Natural killer cell treated with Interleukin-12 subunit alpha and Interleukin-12 subunit beta and Interleukin-15 and Interleukin-18, amount 100 ng/mL, for 72 hours (primary cell): ENCODE measurements at places on chromosomes 7 and 10. TPM values are rescaled to one million over a fixed set of nuclear protein-coding genes. Genes with fewer than 3 reads are reported as not detected.

Gene INPP5F
- 6.7 TPM for total RNA-seq

Gene GRID2IP
- not detected for total RNA-seq

DNA sequence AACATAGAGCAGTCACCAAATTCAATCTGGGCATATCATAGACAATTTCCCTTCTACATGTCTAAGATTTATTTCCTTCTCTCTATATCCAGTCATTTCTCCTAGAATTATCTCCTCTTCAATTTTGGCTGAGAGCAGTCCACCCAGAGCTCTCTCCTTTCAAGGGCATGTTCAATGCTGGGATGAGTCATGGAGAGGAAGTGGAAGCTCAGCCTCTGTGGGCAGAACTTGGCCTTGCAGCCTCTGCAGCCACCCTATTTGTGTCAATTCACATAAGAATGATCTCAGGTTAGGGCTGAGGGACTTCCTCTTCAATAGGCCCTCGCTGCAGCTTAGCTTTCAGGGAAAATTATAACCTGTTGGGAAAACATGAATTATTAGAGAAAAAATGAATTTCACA lies 560.8 kb downstream of the POM121L12 start:
- DNase-seq: no peak

DNA sequence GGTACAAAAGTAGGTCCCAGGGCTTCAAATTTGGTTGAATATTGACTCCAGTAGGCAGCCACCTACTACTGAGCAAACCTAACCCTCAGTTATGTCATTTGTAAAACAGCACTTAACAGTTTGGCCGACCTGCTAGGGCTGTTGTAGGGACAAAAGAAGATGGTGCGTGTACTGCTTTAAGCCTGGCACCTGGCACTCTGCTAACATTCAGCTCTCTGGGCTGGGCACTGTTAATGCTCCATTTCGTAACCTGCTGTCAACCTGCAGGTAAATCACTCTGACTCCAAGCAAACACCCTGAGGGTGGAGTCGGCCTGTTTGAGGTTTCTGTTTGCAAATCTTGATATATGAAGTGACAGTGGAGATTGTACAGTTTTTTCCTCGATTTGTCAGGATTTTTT lies 7.2 kb downstream of the ZKSCAN1 start:
- no peak for DNase-seq

DNA sequence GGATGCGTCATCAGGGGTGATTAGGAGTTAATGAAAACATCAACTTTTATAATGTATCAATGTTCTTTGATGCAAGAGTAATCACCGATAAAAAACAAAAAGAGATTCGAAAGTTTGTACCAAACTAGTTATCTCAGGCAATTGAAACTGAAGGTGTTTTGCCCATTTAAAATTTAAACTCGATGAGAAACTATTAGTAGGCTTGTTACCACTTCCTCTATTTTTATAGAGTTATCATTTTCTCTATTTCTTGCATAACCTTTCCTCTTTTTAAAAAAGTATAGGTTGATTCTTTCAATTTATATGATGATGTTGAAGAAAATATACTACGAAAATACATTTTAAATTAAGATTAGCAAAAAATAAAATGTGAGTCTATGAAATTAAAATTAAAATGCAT lies 597.3 kb upstream of the POT1 start:
- no peak for DNase-seq

DNA sequence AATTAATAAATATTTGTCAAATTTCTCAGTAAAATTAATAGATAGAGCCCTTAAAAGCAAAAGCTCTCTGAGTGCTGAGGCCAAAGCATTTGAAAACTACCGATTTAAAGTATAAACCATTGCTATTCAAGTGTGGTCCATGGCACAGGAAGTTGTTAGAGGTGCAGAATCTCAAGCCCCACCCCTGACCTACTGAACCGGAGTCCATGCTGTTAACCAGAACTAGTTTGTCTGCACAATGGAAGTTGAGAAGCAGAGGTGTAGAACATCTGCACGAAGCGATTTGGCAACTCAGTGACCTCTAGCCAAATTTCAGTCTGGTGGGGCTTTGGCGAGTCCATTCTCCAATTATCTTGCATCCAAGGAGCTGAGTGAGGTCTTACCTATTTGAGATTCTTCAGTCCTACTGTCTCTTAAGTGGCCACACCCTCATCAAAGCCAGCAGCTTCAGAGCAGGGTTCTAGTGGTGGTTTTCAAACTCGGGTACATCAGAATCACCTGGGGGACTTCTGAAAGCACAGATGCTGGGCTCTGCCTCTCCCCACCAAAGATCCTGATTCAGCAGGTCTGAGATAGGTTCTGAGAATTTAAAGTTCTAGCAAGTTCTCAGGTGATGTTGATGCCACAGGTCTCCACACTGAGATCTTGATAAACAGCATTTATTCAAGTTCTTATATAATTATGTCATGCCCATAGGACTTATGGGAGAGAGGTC lies 96.8 kb upstream of the SAMD8 start:
- DNase-seq: no peak

GRCh38 chr10:98338896-98339295 lies 70.9 kb upstream of the LOXL4 start:
- DNase-seq: no peak

GRCh38 chr10:104925232-104925851 lies 284.3 kb downstream of the SORCS3 start:
- DNase-seq: no peak

Gene SEMA3A
- total RNA-seq: 4.0 TPM

GRCh38 chr7:45657890-45658715 lies 83.9 kb downstream of the ADCY1 start:
- no peak for DNase-seq

DNA sequence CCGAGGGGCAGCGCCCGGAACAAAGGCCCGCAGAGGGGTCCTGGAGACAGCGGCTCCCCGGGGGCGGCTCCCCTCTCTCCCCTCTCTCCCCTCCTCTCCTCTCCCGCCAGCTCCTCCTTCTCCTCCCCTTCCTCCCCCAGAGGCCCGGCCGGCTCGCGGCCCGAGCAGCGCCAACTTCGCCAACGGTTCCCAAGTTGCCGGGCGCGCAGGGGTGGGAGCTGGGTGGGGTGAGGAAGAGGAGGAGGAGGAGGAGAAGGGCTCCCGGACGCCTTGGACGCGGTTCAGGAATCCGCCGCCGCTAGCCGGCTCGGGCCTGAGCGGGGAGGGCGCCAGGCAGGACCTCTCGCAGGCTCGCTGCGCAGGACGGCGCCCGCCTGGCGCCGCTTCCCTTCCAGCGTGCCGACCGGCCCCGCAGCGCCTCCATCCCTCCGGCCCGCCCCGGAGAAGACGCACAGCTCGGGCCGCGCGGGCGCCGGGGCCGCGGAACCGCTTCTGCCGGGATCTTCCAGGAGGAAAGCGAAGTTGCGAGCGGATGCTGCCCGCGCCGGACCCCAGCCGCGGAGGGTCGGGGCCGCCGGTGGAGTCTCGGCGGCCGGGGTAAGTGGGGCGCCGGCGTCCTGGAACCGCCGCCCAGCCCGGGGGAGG lies at the start of gene CHST3:
Gene CHST3, plus strand, starts transcription at position 298 of the 645 bp plus-strand sequence. CDS start 41,448 bp downstream, outside the sequence.
- DNase-seq: peak; percentile 42

Gene MYOZ1
- total RNA-seq: not detected

DNA sequence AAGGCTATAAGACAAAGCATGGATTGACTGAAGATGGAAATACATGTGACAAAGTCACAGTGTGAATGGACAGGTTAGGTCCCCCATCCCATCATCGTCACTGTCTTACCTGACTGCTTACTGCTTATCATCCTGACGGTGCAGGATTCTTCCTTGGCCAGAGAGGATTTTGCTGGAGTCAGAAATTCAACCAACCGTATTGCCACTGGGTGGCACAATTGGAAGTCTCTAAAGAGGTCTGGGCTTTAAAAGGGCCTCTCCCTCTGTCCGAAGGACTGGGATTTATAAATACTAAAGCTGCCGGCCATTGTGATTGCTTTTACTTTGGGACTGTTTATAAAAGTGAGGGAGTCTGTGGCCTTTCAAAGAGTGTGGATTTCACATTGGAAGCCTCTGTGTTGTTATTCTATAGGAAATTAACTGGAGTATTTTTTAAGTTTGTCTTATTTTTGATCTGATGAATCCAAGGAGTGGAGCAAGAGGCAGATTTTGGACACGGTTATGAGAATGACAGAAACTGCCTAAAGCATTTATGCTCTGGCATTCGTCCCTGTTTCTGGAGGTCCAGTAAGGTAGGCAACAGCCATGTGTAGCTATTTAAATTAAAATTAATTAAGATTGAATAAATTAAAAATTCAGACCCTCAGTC lies 113.3 kb upstream of the CREB5 start:
- DNase-seq: no peak

Gene ADIRF
- total RNA-seq: not detected

Gene OPN4
- not detected for total RNA-seq

Gene FAM25A
- total RNA-seq: not detected
